Left ventricle myocardium superior (tissue), 1 donor: ENCODE measurements at places on chromosomes 7 and 10. TPM values are rescaled to one million over a fixed set of nuclear protein-coding genes. Genes with fewer than 3 reads are reported as not detected.

DNA sequence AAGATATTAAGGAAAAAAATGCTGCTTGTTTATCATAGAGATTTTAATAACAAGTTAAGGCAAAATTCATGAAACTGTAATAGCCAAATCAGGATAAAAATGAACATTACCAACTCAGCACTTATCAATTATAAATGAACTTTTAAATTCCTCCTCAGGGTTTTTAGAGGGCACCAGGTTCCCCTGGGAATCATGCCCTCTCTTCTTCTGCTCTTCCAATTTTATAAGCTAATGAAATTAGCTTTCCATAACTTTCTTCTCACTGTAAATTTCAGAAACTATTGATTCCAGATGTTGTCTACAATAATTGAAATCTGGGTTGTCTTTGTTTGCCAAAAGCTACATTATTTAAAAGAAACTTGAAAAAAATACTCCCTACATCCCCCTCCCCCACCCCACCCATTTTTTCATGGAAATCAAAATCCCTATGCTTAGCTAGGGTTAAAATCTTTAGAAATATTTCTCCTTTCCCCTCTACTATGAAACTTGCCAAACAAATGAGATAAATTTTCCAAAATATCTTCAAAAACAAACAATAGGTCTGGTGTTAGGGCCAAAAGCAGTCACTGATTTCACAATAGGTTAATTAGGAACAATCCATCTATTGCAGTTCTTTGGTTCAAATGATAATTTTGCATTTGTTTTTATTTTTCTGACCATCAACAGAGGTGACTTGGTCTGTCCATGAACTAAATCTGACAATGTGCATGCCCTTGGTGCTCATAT, 187.7 kb downstream of the DOCK4 start:
- DNase-seq = no peak

DNA sequence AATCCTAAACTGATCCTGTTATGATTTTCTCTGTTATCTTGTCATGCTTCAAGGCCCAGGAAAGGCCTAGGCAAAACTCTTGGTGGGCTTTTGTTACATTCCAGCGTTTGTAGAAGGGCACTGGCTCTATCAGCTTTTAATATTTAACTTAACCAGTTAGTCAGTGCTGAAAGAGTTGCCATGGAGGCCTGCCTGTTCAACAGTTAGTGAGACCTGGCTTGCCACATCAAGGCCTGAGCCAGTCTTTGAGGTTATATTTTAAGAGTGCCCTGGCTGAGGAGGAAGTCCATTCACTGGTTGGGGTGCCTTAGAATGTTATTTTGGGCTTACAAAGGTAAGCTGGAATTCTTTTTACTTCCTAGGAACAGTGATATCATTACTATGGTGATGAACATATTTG, 144.1 kb upstream of the NRG3 start:
- no peak for DNase-seq

- peak; percentile 39 for DNase-seq
Measured at GRCh38 chr10:75497997-75498883, 66.8 kb downstream of the LRMDA start.

DNA sequence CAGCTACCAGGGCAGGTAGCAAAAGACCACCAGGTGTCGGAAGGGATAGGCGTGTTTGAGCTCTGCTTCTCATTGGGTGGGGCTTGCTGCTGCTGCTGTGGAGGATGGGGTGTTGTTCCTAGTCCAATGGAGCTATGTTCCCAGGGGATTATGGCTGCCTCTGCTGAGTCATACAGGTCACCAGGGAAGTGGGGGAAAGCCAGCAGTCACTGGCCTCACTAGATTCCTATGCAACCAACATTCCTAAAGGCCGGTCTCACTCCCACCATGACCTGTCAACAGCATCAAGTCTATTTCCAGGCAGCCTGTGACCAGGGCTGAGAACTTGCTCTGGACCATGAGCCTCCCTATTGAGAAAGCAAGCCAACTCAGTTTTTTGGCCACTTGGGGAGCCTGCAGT, 1160.8 kb downstream of the REEP3 start:
- no peak for DNase-seq

DNA sequence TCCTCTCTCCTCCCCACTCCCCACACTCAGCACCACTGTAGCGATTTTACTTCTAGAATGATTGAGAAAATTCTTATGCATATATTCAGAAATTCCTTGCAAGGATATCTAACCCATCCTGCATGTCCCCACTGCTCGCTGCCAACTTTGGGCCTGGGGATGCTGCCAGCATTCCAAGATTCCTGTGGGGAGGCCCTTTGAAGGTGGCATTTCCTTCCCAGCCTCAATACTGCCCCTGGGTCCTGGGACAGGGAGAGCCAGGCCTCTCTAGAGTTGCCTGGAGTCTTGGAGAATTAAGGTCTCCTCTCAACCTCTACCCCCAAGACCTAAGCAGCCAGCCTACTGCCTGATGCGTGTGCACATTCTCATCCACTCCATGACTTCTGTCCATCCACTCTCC, 303.5 kb downstream of the NEBL start:
- DNase-seq = no peak

GRCh38 chr7:46143949-46144917, 223.2 kb upstream of the IGFBP3 start:
- no peak for DNase-seq

DNA sequence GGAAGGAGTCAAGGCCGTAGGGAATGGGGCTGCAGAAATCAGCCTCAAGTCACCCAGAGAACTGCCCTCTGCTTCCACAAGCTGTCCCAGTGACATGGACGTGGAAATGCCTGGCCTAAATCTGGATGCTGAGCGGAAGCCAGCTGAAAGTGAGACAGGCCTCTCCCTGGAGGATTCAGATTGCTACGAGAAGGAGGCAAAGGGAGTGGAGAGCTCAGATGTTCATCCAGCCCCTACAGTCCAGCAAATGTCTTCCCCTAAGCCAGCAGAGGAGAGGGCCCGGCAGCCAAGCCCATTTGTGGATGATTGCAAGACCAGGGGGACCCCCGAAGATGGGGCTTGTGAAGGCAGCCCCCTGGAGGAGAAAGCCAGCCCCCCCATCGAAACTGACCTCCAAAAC, 50.2 kb upstream of the PDCD4 start:
- DNase-seq = peak; percentile 60

GRCh38 chr7:37408291-37409228, 40.1 kb downstream of the ELMO1 start:
- no peak for DNase-seq

- DNase-seq = no peak
Measured at GRCh38 chr10:20535897-20536881, 360.9 kb downstream of the NEBL start.

ADRB1 gene
- total RNA-seq = 77.8 TPM

OR6V1 gene
- not detected for total RNA-seq

KLLN gene
- total RNA-seq = 0.47 TPM

CHST15 gene
- 4.0 TPM for total RNA-seq

TAF6 gene
- total RNA-seq = 31.9 TPM

BICC1 gene
- total RNA-seq = 4.9 TPM
